ENCODE measurements at places on chromosomes 6 and 20. TPM values are rescaled to one million over a fixed set of nuclear protein-coding genes. Genes with fewer than 3 reads are reported as not detected.

- peak overlapping the region; percentile 61 for H3K4me3 ChIP-seq
- no peak for DNase-seq
- peaks cover 32% of the 10 kb centered on the region for H3K4me1 ChIP-seq
- peaks cover 6% of the 10 kb centered on the region for H3K36me3 ChIP-seq
- no peak overlapping the region for H3K27ac ChIP-seq
Measured at GRCh38 chr6:28446818-28447511, 3.7 kb upstream of the ZSCAN23 start.

- H3K36me3 ChIP-seq: peaks cover 6% of the 10 kb centered on the region
- no peak overlapping the region for H3K27ac ChIP-seq
- no peak for DNase-seq
- H3K4me3 ChIP-seq: no peak overlapping the region
Measured at GRCh38 chr6:27241443-27241842, 6.1 kb upstream of the PRSS16 start.

DNA sequence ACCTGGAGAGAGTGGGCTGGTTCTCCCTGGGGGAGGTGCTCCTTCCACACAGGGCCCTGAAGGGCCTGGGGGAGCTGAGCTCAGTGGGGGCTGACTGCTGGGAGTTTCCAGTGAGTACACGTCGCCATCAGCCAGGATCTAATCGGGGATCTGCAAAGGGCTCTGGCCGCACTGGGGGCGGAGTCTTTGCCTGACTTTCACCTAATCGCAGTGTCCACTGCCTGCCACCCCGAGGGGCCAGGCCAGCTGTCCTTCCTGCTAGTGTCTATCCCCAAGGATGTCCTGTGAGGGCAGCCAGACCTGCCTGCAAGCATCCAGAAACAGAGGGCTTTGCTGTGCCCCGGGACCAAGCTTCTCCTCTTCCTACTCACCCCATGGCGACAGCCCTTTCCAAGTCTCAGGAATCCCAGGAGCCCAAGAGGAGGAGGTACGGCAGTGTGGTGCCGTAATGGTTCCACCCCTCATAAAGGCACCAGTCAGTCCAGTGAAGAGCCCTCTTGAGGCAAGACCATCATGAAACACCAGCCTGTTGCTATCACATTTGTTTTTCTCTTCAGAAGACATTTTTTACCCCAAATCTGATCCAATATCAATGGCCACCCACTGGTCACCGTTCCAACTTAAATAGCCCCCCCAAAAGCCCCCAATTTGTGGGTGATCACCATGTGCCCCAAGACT, 243.1 kb upstream of the ECI2 start:
- H3K4me1 ChIP-seq: no peaks in the 10 kb centered on the region
- H3K4me3 ChIP-seq: no peak overlapping the region
- H3K27me3 ChIP-seq: peaks cover 15% of the 10 kb centered on the region

GRCh38 chr6:108921547-108922361, 73.5 kb downstream of the ARMC2 start:
- H3K36me3 ChIP-seq: peaks cover 6% of the 10 kb centered on the region
- H3K27ac ChIP-seq: peak overlapping the region; percentile 81
- DNase-seq: peak; percentile 68
- peaks cover 4% of the 10 kb centered on the region for H3K27me3 ChIP-seq

- H3K4me1 ChIP-seq: no peaks in the 10 kb centered on the region
- DNase-seq: no peak
- H3K36me3 ChIP-seq: no peaks in the 10 kb centered on the region
- H3K27me3 ChIP-seq: peaks cover 15% of the 10 kb centered on the region
- no peak overlapping the region for H3K4me3 ChIP-seq
Measured at GRCh38 chr6:70371454-70372105, 41.7 kb upstream of the FAM135A start.

C6orf58 gene
- total RNA-seq: not detected

DNA sequence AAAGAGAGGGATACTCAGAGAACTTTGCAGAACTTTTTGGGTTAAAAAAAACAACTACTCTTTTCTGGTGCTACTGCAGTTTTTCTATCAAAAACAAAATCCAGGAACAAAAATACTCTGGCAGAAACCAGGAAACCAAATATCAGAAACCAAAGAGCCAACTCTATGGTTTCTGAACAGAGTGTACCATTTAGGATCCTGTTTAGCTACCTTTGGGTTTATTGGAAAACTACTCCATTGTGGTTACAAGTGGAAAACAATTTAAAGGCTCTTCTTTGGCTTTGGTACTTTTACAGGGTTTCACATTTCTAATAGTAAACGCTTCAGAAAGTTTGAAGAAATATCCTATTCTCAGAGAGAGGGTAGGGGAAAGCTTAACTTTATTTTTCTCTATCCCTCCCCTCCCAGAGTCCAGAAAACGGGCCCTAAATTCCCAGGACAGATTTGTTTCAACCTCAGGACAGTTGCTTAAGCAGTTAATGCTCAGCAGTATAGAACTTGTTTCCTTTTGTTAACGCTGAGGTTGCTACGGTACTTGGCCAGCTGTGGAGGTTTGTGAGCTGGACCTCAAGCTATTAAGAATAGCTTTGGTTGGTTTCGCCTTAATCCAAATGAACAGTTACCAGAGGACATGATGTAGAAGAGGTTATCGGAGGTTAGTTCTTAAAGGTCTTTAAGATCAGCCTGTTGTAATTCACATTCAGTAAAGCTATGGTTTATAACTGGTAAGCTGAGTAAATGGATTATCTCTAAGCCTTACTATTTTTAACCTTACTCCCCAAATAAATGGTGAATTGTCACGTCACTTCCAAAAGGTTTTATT, 47.9 kb downstream of the FOXO3 start:
- no peak overlapping the region for H3K27ac ChIP-seq
- H3K4me1 ChIP-seq: peaks cover 37% of the 10 kb centered on the region
- no peaks in the 10 kb centered on the region for H3K27me3 ChIP-seq
- no peak overlapping the region for H3K4me3 ChIP-seq

- no peak for DNase-seq
- H3K27me3 ChIP-seq: no peaks in the 10 kb centered on the region
- no peaks in the 10 kb centered on the region for H3K4me1 ChIP-seq
- H3K36me3 ChIP-seq: no peaks in the 10 kb centered on the region
- no peak overlapping the region for H3K27ac ChIP-seq
Measured at GRCh38 chr6:168858926-168859325, 394.7 kb downstream of the THBS2 start.

CTAGE9 gene
- total RNA-seq: not detected

DNA sequence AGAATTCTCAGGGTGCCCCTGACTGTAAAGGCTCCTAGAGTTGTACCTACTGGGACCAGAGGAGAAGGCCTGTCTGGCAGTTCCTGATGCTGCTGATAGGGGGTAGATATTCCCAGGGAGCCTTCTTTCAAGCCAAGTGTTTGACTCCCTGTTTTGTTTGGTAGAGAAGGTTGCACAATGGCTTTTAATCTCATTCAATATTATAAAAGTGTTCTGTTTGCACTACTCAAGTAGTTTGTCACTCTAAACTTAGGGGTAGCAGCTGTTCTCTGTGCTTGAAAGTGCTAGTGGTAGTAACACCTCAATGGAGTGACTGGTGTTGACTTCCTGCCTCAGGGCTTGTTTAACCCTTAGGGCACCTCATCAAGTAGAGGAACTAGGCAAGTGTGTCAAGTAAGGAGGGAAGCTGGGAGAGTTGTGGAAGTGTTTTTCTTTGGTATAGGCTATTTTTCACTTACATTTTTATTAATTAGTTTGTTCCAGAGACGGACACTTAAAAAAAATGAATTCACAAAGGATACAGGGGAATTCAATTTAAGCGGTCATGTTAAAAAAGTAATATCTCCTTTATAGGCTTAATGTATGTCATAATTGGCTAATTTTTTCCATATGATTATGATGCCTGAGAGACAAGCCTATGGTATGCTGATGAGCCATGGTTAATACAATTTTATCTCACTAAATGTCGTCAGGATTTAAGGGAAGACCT, 38.1 kb downstream of the BICRAL start:
- no peak overlapping the region for H3K27ac ChIP-seq
- DNase-seq: no peak
- H3K27me3 ChIP-seq: no peaks in the 10 kb centered on the region
- peaks cover 24% of the 10 kb centered on the region for H3K4me1 ChIP-seq

Data from activated CD4-positive, alpha-beta memory T cell treated with anti-CD3 and anti-CD28 coated beads for 36 hours (primary cell).